Activated T-helper 1 cell treated with anti-CD3 and anti-CD28 coated beads, Interleukin-2, amount 50 U/mL, for 16 hours (primary cell): ENCODE measurements at places on chromosomes 2 and 18.

DNA sequence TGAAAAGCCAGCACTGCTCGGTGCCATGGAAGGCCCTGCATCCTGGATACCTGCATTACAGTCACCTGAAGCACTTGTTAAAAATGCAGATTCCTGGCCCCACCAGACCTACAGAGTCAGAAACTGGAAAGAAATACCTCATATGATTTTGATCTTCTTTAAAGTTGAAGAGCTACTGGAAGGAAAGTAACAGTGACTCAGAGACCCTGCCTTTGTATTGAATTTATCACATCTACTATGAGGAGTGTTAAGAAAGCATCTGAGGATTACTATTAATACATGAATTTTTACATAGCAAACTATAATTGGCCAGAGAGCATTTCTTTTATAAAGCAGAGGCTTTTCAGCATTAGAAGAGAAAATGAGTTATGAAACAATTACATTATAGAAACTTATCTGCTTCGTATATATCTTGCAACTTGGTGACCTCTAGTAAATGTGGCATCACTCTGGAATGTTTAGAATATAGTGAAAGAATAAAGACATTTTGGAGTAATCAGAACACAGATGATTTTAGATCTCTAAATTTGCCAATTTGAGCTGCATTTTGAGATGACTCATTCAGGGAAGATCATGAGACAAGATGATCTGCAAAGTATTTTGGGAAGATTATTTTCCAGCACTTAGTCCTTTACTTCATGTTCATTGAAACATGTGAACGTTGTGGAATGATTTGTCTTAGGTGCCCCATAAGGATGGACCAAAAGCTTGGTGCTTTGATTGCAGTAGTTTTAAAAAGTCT is 12.2 kb downstream of the PTPRM start:
- no peak for DNase-seq

DNA sequence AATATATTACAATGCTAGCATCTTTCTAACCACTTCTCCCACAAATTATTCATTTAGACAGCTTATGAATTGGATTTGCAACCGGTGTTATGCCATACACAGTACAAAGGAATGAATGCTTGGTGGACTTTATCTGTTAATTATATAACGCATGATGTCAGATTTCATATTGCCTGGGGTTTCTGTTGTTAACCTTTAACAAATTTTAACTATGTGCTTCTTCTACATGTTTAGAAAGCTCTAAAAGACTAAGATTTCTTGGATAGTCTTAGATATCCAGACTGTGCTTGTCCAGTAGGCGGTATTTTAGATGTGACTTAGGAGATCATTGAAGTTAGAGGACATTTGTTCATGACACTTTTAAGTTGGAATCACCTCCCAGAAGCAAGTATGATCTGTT is 976.3 kb downstream of the TMEM182 start:
- no peak for DNase-seq

- no peak for DNase-seq
Observed at GRCh38 chr2:135744760-135745314, 3.2 kb downstream of the UBXN4 start.

DNA sequence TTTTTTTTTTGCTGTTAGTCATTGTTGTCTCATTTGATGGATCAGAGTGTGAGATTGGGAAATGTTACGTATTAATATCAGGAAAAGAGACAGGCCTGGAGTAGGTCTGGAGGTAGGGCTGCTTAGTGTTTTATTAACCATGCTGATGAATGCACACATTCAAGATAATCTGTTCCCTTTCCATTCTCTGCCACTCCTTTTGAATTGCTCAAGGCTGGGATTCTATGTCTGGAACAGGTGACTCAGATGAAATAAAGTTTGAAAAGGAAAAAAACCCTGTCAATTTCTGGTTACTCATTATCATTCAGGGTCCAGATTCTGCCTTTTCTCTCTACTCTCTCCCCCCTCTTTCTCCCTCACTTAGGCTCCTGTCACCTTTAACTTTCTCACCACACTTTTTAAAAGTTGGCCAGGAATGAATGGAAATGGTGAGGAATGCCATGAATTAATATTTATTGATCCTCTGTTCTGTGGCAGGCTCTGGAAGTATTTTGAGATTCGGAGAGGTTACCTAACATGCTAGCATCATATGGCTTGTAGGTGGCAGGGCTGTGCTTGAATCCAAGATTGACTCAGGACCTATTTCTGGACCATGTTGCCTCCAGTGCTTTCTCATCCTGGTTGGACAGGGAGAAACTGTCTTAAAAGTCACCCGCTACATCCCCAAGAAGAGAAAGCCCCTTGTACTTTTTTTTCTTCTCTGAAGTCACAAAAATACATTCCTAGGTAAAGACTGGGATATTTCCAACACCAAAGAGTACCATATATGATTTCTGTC is 40.2 kb downstream of the MAP4K4 start:
- DNase-seq: no peak

DNA sequence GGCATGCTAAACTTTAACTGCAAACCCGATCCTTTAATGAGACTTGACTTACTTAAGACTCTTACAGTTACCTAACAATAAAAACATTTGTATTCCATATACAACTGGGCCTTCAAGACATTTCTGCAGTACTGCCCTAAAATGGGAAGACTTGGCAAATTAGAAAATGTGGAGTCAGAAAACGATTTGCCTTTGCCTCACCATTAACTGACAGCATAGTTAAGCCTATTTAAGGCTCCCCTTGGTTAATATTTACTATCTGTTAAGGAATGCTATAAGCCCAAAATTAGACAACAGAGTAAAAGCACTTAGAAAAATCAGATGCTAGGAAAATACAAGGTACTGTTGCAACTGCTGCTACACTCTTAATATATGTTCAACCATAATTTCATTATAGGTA is 18.7 kb downstream of the TYW5 start:
- DNase-seq: no peak

GRCh38 chr2:1633092-1633671 is 111.1 kb downstream of the PXDN start:
- DNase-seq: no peak

- no peak for DNase-seq
Observed at GRCh38 chr2:170229744-170230143, 51.8 kb downstream of the MYO3B start.

- DNase-seq: no peak
Observed at GRCh38 chr2:66869076-66869475, 434.2 kb downstream of the MEIS1 start.

DNA sequence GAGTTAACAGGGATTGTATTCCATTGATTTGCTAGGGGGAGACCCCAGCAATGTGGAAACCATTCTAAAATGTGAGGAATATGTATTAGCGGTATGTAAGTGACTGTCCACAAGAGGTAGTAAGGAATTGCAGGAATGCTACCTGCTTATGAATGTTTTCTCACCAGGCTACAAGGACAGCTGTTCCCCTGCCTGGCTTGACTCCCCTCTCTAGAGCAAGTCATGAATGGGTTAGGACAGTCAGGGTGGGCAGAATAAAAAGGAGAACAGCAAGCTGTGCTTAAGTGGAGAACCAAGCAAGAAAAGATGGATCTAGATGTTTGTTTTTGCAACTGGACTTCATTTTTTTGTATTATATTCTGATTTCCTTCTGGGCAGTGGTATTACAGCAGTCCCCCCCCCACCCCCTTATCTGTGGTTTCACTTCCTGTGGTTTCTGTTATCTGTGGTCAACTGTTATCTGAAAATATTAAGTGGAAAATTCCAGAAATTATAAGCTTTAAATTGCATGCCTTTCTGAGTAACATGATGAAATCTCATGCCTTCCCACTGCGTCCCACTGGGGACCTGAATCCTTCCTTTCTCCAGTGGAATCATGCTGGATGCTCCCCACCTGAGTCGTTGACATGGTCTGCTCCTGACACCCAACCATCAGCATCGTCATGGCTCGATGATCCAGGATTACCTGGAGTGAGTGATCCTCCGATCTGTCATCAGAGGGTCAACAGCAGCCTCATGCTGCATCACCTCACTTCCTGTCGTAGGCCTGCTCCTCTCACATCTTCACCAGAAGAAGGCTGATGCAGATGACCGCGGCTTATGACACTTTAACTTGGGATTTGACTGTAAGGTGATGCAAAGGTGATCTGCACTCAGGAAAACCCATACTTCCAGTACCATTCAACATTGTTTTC is 52.2 kb downstream of the VAPA start:
- DNase-seq: no peak

DNA sequence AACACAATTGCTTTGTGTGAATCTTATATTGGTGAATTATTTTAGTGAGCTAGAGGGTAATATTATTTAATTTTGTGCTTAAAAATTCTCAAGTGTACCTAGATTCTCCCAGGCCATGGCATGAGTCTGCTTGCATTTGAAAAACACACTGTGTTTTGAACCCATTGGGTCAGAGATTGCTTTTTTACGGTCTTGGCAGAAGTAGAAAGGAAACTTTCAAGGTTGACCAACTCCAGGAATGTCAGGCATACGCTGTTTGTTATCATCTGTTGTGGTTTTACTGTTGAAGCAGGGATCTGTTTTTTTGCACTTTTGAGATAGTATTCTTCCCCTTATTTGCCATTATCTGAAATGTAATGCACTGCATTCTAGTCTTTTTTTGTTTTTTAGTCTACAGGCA is 377.4 kb downstream of the RPRM start:
- DNase-seq: no peak

- DNase-seq: no peak
Observed at GRCh38 chr2:73037947-73038585, 33.4 kb downstream of the SFXN5 start.

- no peak for DNase-seq
Observed at GRCh38 chr18:54140641-54141040, 83.8 kb downstream of the MBD2 start.

GRCh38 chr18:58640891-58641610 is 12.2 kb upstream of the ALPK2 start:
- DNase-seq: no peak

GRCh38 chr2:209411718-209412117 is 12.1 kb upstream of the MAP2 start:
- no peak for DNase-seq

DNA sequence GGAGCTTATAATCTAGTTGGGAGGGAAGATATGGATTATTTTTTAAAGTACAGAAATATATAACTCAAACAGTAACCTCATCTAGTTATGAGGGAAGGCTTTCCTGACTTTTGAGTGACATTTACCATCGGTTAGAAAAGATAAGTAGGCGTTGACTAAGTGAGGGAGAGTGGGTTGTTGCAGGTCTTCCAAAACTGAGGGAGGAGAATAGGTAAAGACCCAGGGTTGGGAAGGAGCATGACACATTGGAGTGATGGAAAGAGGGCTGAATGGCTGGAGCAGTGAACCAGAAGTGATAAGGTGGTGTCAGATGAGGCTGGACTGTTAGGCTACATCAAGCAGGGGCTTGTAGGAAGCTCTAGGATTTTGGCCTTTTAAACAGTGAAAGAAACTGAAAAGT is 10.6 kb upstream of the NUP35 start:
- DNase-seq: no peak

DNA sequence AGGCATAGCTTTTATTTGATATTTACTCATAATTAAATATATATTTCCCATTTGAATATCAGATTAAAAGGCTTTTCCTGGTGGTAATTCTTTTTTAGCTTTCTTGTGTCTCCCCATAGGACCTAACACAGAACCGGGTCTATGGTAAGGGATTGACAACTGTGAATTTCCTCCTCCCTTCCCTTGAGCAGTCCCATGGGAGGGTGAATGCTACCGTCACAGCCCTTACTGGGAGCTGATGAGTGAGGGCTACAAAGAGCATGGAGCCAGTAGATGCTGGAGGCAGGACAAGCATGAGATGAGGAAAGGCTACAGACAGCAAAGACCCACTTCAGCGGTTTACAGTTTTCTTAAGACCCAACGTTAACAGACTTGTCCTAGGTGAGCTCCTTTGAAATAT is 170.6 kb upstream of the EPAS1 start:
- no peak for DNase-seq

GRCh38 chr2:33262097-33262496 is 214.4 kb upstream of the RASGRP3 start:
- DNase-seq: no peak

DNA sequence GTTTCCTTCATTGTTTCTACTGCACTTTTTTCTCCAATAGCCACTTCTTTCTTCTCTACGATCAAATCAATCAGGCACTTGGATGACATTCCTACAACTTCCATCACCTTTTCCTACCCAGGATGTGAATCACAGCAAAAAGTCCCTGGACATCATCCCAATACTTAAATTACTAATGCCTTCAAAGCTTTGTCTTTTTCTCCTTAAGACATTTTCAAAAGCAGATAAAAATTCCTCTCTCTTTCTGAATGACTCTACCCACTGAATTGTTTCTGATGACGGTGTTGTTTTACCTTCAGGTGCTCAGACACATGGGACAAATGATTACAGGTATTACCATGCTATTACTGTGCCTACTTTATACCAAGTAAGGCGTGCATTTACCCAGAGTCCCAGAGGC is 500.9 kb downstream of the FBXO15 start:
- no peak for DNase-seq

GRCh38 chr2:170345607-170346006 is 167.7 kb downstream of the MYO3B start:
- no peak for DNase-seq

DNA sequence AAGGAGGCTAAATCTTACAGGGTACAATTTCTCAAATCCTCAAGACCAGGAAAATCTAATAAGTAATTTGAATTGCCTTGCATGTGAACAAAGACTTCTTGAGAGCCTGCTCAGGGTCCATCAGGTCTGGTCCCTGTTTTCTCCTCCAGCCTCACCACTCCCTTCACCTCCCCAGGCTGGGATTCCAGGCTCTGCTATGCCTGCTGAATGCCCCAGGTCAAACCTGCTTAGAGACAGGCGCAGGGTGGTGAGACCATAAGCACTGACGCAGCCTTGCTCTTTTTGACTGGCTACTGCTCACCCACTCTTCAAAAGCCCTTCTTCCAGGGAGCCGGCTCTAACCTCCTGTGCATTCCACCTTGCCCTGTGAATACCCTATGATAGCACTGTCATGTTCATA is 356.4 kb upstream of the ACVR2A start:
- no peak for DNase-seq

DNA sequence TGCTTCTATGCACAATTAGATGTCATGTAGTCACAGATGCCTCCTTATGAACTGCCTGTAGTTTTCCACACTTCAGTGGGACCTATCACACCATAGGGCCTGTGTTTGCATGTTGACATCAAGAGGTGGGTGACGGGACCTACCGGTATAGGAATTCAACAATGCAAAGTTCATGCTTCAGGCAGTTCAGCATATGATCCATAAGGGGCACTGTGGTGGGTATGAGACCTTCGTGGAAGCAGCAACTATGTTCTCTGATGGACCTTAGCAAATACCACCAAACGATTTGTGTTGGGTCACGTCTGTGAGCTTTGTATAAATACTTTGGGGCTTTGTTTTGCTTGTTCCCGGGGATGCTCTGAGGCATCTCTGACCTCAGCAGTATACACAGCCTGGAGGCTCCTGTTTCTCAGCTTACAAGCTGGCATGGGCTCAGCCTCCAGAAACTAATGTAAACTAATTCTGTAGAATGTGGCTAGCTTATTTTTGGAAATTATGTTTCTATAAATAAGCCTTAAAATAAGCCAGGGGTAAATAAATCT is 111.6 kb downstream of the DTNA start:
- no peak for DNase-seq

- DNase-seq: no peak
Observed at GRCh38 chr2:100615471-100615870, 52.7 kb downstream of the PDCL3 start.
